Fibroblast of the conjunctiva (primary cell): ENCODE measurements at places on chromosomes 1 and 21.

DNA sequence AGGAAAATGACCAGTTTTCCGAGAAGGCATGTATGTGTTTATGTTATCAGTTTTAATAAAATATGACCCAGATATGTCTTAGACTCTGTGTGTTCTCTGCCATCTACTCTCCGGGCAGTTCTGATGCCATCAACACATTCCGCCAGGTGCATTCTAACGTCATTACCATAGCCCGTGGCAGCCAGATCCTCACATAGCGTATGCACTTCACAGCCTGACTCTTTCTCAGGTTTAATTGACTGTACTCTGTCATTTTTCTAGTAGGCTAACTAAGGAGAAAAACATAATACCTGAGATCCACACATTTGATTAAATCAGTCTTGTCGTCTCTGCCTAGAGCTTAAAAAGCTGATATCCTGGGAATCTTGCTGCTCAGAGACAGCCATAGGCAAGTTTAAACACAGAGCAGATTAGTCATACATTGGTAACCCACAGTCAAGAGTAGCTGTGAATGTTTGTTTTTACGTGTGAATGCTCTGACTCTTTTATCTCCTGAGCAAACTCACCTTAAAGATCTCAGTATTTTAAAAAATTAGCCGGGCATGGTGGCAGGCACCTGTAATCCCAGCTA is 175.9 kb downstream of the GREM2 start:
- DNase-seq, result no peak

DNA sequence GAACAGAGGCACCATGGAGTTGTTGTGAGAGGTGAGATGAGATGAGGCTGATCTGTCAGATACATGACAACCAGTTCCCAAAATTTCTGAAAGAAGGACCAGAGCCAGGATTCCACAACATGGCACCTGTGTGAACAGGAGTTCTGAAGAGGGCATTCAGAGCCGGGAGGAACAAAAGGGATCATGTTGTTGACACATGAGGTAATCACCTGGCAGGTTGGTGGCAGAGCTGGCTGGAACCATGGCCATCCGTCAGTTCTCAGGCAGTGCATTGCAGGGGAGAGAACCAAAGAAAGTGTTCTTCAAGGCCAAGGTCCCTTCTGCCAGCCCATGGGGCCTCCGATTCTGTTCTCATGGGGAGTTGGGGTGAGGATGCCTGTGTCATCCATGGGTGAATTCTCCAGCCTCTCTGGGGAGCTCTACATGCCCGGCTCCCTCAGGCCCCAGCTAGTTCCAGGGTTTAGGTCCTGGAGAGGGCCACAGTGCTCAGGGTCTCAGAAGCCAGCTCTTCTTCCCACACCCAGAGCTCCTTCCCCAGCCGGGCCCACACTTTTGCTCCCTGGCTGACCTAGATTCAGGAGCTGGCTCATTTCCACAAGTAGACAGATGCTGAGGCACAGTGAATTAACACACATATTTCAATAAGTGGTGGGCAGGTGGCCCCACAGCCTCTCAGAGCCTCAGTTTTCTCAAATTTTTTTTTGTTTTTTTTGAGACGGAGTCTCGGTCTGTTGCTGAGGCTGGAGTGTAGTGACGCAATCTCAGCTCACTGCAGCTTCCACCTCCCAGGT is 49.1 kb upstream of the CTPS1 start:
- no peak for DNase-seq

DNA sequence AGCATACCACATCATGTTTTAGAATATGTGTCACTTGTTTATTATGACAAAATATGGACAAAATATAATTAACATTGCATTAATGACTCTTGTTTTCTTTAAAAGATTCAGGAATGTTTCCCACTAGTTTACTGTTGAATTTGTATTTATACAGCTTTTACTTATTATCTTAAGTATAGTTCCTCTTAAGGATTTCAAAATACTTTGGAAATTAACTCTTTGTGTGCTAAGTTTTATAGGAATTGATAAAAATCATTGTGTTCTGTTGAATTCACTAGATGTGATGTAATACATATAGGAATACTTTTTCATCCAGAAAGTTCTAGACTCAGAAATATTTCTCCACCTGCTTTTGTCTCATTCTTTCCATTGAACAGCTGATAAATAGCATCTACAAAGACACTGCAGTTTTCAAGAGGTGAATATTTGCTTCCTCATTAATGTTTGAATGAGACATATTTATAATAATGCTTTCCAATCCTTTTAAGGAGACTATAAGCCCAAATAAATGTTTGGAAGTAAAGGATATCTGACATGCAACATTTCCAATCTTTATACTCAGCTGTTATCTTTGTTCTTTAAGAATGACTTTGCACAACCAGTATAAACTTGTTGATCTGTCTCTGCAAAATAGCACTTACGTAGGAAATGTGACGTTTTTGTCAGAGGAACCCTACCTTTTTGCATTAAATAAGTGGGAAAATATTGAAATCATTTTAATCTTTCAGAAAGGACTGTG is 38.4 kb upstream of the SAMSN1 start:
- no peak for DNase-seq

- no peak for DNase-seq
Measured at GRCh38 chr1:113811156-113811887, 954 bp downstream of the RSBN1 start.

DNA sequence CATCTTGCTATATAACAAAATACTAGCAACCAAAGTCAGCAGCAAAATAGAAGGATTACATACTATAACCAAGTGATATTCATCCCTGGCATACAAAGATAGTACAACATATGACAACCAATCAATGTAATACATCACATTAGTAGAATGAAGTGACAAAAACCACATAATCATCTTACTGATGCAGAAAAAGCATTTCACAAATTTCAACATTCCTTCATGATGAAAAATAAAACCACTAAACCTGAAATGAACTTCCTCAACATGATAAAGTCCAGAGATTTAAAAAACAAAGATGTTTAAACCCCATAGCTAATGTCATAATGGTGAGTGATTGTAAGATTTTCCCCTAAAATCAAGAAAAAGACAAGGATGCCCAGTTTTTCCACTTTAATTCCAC is 18.6 kb downstream of the RO60 start:
- DNase-seq, result no peak

- DNase-seq, result no peak
Measured at GRCh38 chr21:44934797-44935532, 4.9 kb upstream of the SLX9 start.

DNA sequence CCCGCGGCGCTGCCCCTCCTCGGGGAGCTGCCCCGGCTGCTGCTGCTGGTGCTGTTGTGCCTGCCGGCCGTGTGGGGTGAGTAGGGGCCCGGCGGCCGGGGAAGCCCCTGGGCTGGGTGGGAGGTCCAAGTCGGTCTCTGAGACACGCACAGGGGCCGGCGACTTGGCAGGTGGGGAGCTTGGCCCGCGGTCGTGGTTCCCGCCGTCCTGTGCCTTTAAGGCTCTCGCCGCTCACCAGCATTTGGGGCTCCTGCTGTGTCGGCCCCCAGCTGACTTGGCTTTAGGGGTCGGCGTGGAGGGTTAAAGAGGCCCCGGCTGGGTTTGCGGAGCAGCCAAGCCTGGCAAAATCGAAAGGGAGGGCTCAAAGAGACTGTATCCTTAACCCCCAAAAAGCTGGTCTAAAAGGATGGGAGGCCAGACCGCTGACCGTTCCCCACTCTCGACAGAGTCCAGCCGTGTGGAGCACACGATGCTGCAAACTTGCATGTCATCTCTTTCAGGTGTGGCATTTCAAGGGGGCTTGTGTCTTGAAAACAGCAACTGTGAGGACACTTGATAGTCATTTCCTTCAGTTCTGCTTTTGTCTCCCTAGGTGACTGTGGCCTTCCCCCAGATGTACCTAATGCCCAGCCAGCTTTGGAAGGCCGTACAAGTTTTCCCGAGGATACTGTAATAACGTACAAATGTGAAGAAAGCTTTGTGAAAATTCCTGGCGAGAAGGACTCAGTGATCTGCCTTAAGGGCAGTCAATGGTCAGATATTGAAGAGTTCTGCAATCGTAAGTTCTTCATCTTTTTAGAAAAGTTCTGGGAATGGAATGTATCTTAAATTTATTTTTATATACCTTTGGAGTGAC is 540 bp downstream of the CD55 start:
- no peak for DNase-seq

GRCh38 chr1:20551161-20551560 is 1.2 kb upstream of the FAM43B start:
- DNase-seq, result no peak

- DNase-seq, result peak; percentile 90
Measured at GRCh38 chr1:184866991-184867788, 107.1 kb downstream of the NIBAN1 start.

- DNase-seq, result no peak
Measured at GRCh38 chr1:66696771-66697170, 55.5 kb upstream of the DYNLT5 start.

- DNase-seq, result no peak
Measured at GRCh38 chr1:101150670-101151069, 86.1 kb upstream of the S1PR1 start.

- no peak for DNase-seq
Measured at GRCh38 chr1:115409094-115410015, 71.3 kb upstream of the NGF start.

- no peak for DNase-seq
Measured at GRCh38 chr1:8866792-8867415, 11.6 kb downstream of the ENO1 start.

DNA sequence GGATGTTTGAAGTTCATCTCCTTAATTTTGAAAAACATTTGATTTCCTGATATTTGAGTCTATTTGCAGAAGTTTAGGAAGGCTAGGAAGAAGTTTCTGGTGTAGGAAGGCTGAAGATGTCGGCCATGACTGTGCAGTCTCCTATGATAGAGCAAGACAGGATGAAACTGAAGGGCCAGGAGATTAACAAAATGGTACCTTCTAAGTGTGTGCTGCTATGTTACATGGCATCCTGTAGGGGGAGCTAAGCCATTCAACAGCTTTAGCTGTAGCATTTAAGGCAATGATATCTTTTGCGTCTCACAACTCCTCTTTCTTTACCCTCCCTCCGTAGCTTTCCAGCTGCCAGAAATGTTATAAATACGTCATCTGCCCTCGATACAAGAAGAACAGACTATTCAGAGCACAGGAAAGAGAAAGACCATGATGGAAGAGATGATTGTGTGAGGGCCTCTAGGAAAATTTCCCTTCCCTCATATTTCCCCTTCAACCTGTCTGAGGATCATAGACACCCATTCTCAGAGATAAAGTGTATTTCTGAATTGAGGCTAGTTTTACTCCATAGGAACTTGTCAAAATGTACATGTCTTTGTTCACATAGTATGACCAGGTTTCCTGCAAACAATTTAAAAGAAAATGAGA is 61.1 kb downstream of the XCL1 start:
- no peak for DNase-seq

- DNase-seq, result no peak
Measured at GRCh38 chr1:47786316-47786715, 210.9 kb downstream of the TRABD2B start.

GRCh38 chr1:72241397-72241796 is 40.9 kb downstream of the NEGR1 start:
- DNase-seq, result no peak

GRCh38 chr1:202590126-202590525 is 120.1 kb downstream of the SYT2 start:
- DNase-seq, result no peak

DNA sequence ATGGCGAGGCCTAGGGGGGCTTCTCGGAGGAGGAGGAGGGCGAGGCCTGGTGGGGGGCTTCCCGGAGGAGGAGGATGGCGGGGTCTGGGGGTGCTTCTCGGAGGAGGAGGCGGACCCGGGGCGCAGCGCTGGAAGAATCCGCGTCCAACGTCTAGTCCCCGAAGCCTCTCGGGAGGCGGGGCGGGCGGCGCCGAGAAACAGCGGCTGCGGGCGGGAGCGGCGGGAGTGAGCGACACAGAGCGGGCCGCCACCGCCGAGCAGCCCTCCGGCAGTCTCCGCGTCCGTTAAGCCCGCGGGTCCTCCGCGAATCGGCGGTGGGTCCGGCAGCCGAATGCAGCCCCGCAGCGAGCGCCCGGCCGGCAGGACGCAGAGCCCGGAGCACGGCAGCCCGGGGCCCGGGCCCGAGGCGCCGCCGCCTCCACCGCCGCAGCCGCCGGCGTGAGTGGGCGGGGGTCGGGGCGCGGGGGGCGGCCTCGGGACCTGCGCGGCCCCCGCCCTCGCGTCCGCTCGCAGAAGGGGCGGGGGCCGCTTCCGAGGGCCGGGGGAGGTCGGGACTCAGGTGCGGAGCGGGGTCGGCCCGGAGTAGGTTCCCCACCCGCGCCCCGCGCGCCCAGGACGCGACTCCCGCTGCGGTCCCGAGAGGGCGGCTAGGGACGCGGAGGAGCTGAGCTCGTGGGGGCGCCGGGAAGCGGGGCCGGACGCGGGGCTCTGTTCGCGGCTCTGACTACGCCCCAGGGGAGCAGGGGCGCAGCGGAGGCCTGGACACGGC is at the start of gene KLHL17:
Gene KLHL17 (plus strand): TSS at position 222 of the 769 bp plus-strand sequence. CDS start 110 bp downstream, at position 332.
- DNase-seq, result no peak

DNA sequence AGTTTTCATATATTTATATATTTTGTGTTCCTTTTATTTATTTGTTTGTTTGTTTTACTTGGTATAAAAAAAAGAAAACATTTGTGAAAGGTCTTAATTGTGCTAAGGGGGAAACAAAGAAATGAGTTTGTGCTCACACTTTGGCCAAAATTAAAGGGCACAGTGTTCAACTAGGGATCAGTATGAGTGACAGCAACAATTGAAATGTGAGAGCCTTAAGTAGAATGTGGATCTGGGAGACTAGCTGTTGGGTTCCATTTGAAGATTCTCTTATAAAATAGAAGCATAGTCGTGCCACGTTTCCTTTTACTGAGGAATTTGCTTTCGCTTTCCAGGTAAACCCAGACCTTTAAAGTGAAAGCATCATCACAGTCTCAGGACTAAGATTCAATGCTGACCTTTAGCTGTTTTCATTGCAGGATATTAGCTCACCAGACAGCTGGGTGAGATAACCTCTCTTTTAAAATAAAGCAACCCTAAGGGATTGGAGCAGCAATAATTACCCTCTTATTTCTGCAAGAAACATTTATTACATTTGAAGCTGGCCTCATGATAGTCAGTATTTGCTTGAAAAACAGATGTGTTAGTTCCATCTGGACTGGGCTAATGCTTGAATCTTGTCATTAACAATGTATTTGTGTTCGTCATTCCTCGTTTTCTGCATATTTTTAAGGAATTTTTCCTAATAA is 37.1 kb upstream of the CD55 start:
- no peak for DNase-seq

DNA sequence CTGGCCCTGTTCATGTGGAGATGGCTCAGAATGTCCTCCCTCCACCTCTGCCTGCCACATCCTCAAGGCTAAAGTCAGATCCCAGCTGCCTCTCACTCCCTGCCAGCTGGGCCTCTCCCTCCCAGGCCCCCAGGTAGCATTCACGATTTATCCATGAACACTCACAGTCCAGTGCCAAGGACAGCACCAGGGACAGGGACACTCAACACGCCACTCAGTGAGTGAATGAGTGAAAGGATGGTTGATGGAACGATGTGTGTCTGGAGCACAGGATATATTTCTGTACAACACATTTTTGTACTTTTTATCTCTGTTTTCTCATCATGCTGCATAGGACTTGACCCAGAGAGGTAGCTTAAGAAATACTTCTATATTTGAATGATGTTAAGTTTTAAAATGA is 10.1 kb downstream of the CYP4A11 start:
- no peak for DNase-seq
